ENCODE measurements at places on chromosomes 13 and 19. TPM values are rescaled to one million over a fixed set of nuclear protein-coding genes. Genes with fewer than 3 reads are reported as not detected.

KLK6 gene
- 2.2 TPM for total RNA-seq

KLK15 gene
- total RNA-seq = not detected

SLC10A2 gene
- total RNA-seq = not detected

ZNF225 gene
- total RNA-seq = 9.4 TPM

AKAP11 gene
- total RNA-seq = 40.8 TPM

SLAIN1 gene
- 17.8 TPM for total RNA-seq

DNA sequence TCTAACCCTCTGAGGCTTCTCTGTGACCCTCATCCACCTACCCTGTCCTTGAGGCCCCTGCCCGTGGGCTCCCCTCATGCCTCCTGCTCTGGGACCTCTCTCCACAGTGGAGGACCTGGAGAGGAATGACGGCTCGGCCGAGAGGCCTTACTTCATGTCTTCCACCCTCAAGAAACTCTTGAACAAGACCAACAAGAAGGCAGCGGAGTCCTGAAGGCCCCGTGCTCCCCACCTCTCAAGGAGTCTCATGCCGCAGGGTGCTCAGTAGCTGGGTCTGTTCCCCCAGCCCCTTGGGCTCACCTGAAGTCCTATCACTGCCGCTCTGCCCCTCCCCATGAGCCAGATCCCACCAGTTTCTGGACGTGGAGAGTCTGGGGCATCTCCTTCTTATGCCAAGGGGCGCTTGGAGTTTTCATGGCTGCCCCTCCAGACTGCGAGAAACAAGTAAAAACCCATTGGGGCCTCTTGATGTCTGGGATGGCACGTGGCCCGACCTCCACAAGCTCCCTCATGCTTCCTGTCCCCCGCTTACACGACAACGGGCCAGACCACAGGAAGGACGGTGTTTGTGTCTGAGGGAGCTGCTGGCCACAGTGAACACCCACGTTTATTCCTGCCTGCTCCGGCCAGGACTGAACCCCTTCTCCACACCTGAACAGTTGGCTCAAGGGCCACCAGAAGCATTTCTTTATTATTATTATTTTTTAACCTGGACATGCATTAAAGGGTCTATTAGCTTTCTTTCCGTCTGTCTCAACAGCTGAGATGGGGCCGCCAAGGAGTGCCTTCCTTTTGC lies 10.8 kb upstream of the ILF3 start:
- DNase-seq = no peak

- DNase-seq = no peak
Measured at GRCh38 chr13:97116754-97117153, 105.4 kb upstream of the MBNL2 start.

- no peak for DNase-seq
Measured at GRCh38 chr19:16585094-16585801, 13.0 kb upstream of the SLC35E1 start.

DNA sequence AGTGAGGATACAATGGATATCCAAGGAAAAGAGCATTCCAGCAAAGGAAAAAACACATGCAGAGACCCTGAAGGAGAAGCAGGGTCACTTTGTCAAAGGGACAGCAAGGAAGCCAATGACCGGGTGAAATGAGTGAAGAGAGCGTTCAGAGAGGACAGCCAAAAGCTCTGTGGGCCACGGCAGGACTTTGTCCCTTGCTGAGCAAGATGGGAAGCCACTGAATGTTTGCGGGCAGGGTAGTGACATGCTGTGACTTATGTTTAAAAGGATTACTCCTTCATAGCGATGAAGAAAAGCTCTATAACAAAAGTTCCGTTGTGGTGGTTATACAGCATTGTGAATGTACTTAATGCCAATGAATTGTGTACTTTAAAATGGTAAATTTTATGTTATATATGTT lies 16.5 kb downstream of the ZAR1L start:
- DNase-seq = no peak

DNA sequence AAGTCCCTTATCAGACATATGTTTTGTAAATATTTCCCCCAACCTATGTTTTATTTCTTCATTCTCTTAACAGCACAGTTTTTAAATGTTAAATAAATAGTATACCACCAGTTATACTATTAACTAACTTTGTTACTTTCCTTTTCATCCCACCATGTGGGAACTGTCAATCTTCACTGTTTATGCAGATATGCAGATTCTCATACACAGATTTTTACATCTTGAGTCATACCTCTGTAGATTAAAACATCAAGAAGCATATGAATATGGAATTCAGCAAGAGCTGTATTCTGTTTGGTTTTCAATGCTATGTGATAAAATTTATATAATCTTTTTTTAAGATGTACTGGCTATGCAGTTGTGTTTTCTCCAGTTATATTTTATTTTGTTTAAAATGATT lies 566.3 kb downstream of the LIG4 start:
- no peak for DNase-seq

DNA sequence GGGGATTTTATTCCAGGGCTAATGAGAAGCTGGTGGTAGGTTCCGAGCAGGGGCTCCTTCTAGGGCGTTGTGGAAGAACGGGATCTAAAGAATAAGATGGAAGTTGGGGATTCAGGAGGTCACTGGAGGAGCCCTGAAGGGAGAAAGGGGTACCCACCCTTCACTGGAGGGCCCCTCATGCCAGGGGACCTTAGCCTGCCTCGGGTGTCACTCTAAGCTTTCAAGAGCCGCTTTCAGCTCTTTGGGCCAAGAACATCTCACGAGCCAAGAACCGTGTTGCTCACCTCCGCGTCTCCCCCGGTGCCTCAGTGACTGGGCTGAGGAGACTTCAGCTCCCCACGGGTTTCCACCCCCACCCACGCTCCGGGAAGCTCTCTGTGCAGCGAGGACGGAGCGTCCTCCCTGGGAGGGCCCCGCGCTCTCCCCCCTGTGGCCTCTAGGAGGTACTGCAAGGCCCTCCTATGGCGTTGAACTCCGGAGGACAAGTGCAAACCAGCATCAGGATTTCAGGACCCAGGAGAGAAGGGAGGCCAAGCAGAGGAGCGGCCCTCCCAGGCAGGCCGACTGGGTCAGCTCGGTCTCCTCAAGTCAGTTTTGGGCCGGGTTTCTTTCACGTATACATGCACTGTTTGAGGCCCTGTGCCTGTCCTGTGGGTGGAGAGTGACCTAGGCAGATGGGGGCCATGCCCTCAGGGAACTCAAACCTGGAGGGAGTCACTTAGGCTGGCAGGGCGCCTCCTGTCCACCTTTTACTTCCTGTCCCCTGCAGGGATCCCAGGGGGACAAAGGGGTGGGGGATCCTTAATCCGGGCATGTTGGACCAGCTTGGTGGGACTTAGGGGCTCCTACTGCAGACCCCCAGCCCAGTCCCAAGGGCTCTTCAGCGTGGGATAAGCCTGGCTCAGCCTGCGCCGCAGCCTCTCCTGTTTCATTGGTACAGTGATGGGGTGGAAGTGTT lies 5.1 kb upstream of the KRTDAP start:
- DNase-seq = peak; percentile 92

GRCh38 chr13:43515531-43515930 lies 271.2 kb downstream of the ENOX1 start:
- no peak for DNase-seq

DNA sequence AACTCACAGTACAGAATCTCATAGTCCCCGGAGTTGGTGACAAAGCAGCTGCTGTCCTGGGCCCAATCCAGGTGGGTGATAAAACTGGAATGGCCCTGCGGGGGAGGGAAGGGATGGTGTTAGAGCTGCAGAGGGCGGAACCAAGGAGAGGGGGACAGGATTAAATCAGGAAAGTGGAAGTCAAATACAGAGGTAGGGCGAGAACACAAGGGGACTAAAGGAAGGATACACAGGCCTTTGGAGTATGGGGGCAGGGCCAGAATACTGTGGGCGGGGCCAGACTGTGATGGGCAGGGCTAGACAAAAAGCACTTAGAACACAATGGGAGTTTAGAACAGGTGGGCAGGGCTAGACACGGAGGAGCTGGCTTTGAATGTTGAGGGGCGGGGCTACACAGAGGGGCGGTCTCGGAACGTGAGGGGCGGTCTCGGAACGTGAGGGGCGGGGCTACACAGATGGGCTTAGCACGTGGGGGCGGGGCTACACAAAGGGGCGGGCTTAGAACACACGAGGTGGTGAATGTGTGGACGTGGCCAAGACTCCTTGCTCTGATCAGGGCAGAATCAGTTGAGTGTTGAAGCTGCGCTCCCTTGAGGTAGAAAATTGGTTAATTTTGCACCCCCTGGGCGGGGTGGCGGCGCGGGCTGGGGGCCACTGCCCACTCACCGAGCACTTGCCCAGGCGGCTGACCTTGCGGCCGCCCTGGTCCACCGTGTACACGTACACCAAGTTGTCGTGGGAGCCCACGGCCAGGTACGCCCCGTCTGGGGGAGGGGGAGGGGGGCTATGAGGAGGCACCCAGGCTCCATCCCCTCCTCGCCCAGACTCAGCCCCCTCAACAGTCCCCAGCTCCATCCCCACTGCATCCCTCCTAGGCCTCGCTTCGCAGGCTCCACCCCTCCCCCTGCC lies 14.0 kb upstream of the GPR4 start:
- DNase-seq = peak; percentile 85
